ENCODE measurements at places on chromosomes 1 and 21.

DNA sequence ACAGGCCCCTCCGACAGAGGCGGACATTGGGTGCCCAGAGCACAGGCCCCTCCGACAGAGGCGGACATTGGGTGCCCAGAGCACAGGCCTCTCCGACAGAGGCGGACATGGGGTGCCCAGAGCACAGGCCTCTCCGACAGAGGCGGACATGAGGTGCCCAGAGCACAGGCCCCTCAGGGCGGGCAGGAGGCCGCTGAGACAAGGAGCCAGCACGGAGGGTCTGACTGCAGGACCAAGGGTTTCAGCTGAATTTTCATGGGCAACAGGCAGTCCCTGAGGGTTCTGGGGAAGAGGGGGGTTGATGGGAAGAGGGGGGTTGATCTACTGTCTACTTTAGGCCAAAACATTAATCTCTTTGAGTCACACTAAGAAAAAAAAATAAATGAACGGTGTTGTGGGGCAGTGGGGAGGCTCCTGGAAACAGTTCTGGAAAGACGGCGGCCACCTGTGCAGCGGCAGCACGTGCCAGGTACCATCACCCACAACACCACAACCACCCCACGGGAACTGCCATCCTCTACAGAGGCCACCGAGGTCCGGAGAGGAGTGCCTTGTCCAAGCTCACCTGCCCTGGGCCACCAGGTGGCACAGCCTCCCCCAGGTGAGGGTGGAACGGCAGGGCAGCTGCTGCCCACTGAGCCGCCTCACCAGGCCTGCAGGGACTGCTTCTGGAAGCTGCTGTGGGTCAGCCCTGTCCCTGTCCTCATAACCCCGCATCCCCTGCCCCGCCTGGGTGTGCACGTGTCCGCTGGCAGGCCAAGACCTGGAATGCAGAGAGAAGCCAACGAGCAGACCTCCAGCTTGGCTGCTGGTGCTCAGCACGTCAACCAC is 20.5 kb downstream of the PRDM15 start:
- no peak for DNase-seq

DNA sequence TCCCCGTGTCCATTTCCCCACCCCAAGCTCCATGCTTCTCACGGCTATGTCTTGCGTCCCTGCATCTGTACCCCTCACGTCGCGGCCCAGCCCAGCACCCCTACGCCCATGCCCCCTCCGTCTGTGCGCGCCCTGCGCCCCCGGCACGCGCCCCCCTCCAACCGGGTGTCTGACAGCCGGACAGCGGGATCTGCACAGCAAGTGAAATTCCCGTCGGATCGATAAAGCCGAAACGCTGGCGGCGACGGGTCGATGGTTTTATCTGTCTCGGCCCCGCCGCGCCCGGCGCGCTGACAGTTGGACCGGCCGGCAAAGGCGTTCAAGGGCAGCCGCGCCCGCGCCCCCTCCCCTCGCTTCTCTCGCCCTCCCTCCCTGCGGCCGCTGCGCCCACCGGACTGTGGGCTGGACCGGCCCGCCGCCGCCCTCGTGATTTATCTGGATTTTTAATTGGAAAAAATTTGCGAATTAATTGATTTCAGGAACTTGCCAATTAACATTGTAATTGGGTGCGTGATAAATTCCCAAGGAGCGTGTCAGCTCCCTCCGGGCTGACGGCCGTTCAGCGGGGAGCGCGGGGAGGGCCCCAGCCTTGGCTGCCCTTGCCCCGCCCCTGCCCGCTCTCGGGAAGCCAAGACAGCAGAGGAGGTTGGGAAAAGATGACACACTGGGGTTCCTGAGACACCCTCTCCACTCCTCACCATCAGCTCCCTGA is 57.1 kb downstream of the TMEM53 start:
- DNase-seq, result no peak

GRCh38 chr1:168945870-168946269 is 160.6 kb upstream of the ATP1B1 start:
- no peak for DNase-seq

DNA sequence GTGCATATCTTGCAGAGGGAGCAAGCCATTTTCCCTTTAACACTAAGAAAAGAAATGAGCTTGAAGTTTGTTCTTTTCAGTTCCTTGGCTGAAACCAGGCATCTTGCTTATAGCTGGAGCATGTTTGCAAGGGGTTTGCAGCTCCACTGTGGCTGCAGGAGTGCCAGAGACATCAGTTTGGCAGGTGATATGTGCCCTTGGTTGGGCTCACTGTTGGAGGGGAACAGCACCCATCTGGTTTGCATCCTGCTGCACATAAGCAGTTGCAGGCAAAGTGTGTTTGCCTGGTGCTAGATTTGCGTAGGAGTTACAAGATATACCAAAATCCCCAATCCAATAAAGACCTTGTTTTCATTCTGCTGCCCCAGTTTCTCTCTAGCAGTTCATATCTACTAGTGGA is 47.8 kb upstream of the IKBKE start:
- DNase-seq, result no peak

GRCh38 chr1:59521456-59521855 is 224.6 kb downstream of the FGGY start:
- DNase-seq, result no peak

All from AG09319 (cell line).